ENCODE measurements at places on chromosomes 2 and 18.
A peak's percentile ranks its signal among the peaks of the same experiment; 100 is the strongest.

DNA sequence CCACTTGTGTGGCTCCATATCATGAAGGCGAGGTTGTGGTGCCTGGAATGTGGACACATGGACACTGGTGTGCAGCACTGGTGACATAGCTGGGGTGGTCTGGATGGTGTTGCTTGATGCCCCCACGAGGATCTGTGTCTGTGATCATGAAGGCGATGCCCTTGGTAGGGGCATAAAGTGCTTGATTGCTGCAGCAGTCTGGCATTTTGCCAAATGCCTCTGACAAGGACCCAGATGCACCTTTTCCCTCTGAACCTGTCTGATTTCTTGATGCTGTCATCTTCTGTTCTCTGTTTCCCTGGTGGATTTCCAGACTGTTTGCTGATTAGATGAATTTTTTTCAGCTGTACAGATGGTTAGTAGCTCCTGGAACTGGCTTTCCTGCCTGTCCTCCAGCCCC is 752.0 kb upstream of the HS6ST1 start:
- DNase-seq, result no peak

- no peak for DNase-seq
These were observed 21.9 kb downstream of the TEX44 start for GRCh38 chr2:231614559-231615057.

GRCh38 chr18:71760541-71760940 is 783.6 kb downstream of the CBLN2 start:
- peak; percentile 38 for DNase-seq

- no peak for DNase-seq
These were observed 46.6 kb upstream of the ATP6V1B1 start for GRCh38 chr2:70888923-70889715.

DNA sequence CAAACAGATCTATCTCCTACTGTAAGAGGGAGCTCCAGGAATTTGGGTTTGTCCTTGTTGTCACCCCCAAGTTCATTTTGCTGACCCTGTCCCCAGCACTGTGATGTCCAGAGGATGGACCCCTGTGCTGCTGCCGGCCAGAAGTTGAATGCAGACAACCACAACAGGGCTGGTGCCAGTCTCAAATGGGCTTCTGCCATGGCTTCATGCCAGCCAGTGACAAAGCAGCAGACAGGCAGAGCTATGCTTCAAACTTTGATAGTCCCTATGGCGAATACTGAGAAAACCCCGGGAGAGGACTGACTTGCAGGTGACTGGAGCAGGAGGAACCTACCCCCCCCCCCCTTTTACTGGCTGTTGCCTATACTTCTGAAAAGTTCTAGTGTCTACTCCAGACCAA is 3.2 kb downstream of the SMAD7 start:
- DNase-seq, result peak; percentile 7

GRCh38 chr2:28344756-28345373 is 47.8 kb upstream of the FOSL2 start:
- DNase-seq, result no peak

DNA sequence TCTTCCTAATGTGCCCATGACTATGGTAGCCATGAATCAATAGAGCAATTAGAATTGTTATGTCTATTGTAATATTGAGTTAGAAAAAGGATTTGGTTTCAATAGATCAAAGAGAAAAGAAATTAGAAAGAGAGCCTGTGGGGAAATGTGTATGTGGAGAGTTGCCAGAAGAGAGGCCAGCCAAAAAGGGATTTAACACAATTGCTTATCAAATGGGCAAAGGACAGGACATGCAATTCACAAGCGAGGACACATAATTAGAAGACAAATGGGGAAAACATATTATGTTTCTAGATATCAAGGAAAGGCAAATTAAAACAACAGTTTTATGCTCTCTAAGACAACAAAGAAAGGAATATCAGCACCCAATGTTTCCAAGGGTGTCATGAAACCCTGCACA is 403.2 kb upstream of the KLHL29 start:
- DNase-seq, result no peak

DNA sequence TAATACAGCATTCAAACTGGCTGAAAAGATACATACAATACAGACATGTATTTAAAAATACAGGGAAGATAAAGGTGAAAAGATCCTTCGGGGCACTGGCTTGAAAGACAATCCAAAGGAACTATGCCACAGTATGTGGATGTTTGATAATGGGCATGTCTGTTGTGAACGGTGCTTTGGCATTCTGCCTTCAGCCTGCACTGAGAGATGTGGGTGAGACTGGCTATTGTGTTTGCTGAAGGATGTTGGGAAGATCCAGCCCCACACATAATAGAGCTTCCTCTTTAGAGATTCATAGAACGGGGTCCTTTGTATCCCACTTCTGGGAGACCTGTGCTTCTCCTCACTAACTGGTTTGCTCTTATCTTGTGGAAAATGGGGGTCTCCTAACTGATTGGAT is 65.1 kb upstream of the CXCR4 start:
- DNase-seq, result no peak

DNA sequence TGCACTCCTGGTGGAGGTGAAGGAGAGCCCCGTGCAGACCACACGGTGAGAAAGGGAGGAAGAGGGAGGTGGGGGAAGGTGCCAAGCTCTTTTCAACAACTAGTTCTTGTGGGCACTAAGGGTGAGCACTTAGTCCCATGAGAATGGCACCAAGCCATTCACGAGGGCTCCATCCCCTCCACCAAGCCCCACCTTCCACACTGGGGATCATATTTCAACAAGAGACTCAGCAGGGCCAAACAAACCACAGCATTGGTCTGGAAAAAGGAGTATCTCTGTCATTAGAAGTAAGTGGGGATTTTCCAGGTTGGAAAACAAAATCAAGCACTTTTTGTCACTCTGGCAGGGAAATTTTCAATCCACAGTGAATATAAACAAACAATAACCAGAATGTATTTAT is 38.4 kb downstream of the ZAP70 start:
- DNase-seq, result peak; percentile 65

DNA sequence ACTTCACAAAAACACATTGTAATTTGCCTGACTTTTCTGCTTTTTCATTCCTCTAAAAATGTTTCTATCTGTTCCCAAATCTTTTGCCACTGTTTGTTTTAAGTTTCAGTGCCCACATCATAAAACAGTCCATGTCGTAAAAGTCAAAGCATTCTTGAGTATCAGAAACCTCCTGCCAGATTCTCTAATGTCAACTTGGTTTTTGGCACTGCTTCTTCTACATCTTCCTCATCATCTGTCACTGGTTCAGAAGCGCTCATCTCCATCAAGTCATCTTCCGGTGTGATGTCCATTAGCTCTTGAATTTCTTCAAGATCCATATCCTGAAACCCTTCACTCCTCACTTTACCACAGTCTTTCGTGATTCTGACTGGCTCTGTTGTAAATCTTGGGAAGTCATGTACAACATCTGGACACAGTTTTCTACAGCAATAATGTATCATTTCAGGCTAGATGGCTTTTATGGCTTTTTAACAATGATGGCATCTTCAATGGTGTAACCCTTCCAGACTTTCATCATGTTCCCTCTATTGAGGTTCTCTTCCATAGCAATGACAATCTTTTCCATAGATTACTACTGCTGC is 19.6 kb downstream of the CUL3 start:
- no peak for DNase-seq

GRCh38 chr2:190547886-190548285 is 13.4 kb upstream of the NEMP2 start:
- no peak for DNase-seq

DNA sequence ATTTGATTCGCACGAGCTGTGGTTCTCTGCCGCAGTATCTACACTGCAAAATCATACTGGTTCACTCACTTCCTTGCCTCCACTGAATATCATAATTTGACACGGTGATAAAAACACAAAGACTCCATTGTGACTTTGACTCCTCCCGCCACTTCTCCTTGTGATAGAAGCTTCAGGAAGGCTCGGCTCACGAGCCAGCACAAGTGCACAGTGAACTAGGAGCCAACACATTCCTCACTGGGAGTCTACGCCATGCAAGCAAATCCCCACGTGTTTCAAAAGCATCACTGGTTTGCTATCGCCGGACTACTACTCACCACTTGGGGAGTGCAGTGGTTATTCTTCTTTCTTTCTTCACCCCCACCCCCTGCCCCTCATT is 293.3 kb upstream of the PARD3B start:
- DNase-seq, result no peak

GRCh38 chr2:8877894-8878293 is 40.5 kb upstream of the KIDINS220 start:
- DNase-seq, result no peak

DNA sequence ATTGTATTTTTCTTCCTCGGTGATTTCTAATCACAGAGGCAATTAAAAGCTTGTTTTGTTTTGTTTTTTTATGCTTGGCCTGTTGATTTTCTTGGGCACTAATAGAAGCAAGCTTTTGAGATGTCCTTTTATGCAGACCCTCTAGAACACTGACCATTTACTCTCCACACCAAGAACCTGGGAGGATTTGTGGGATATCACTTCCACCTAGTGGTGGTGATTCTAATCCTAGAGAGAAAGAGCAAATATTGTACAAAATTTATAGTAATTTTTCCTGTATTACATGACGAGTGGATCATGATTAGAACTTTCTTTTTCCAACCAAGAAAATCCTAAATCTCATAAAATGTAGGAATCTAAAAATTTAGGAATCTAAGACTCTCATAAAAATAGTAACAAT is 23.4 kb downstream of the NEMP2 start:
- peak; percentile 19 for DNase-seq

DNA sequence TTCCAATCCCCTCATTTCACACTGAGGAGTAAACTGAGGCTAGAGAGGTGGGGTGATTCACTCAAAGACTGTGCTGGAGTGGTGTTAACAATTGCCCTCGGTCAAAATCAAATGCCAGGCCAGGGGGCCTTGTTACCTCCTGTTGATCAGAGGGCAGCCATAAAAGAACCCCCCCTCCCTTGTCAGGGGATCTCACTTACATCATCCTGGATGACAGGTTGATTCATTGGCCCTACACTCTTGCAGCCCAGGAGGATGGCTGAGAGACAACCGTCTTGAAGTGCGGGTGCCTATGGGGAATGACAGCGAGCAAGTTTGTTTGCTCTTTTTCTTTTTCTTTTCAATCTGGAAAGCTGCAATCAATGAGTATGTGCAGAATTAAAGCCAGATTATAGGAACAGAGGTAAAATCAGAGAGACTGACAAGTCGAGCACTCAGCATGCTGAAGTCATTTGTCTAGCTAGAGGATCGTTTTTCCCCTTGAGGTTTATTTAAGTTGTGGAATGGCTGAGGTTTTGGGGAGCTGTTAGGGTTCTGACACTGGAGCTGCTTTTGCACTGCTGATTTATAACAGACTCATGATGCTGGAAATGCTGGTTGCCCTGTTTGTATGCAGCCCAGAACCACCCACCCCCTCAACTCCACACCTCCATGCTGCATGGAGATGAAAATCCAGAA is 26.4 kb upstream of the NRP2 start:
- no peak for DNase-seq

DNA sequence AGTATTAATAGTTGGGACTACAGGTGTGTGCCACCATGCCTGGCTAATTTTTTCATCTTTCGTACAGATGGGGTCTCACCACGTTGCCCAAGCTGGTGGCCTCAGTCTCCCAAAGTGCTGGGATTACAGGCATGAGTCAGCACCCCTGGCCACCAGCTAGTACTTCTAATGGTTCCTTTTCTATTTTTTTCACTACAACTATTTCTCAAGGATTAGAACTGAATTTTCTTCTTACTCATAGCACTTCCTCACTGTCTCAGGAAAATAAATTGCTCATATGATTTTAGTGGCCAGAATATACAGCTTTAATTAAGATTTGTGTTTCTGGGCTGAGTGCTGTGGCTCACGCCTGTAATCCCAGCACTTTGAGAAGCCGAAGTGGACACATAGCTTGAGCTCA is 43.2 kb upstream of the SOS1 start:
- no peak for DNase-seq

DNA sequence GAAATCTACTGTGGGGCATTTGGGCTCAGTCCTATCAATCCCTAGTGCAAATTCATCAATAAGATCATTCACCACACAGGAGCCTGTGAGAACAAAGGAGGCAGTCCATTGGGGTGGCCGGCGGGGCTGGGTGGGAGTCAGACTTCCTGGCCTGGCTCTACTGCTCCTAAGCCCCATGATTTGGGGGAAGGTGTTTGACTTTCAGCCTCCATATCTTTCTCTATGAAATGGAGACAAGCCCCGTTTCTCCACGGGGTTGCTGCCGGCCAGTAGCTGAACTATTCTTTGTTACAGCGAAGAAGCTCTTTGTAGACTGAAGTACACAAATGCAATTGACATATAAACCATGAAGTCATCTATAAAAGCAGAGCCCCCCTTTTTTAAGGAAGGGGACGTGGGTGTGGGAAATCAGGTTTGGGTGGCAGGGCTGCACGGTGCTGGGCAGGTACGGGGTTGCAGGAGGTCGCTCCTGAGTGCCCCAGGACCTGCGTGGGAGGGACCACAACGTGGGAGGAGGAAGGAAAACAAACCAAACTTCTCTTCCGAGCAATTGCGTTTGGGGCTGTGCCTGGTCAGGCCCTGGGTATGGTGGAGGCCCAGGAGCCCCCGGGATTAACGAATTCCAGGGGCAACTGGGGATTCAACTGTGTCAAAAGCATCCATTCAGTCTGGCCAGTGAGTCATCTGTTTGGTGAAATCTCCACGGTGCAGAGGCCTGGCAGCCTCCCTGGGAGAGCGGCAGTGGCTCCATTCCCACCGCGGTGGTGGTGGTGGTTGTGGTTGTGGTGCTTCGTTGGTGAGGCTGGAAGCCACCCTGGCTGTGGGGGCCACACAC is 18.2 kb downstream of the FBLN7 start:
- no peak for DNase-seq

- DNase-seq, result no peak
These were observed 143.5 kb upstream of the HDAC4 start for GRCh38 chr2:239544143-239544917.

DNA sequence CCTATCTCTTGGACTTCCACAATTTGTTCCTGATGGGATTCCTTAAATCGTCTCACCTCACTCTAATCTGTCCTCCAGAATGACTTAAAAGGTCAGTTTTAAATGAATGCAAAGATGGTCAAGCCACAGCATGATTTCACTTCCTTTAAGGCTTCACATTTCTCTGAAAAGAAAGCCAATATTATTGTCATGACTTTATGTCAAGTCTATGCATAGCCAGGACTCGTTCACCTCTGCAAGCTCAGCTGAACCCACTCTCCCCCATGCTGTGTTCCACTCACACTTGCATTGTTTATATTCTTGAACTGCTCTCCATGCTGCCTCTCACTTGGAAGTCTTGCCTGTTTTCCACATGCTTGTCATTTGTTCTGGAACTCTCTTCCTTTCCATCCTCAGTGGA is 298.4 kb upstream of the MMADHC start:
- no peak for DNase-seq

GRCh38 chr18:57443247-57443646 is 8.1 kb downstream of the ONECUT2 start:
- no peak for DNase-seq

- no peak for DNase-seq
These were observed 172.8 kb downstream of the ACOXL start for GRCh38 chr2:110905217-110905616.

- DNase-seq, result no peak
These were observed 127.9 kb upstream of the SH3BP4 start for GRCh38 chr2:234823877-234824376.

GRCh38 chr2:16050908-16051489 is 110.6 kb downstream of the MYCN start:
- no peak for DNase-seq

GRCh38 chr18:986051-986450 is 81.4 kb downstream of the ADCYAP1 start:
- no peak for DNase-seq

GRCh38 chr2:209911486-209911885 is 91.0 kb upstream of the RPE start:
- DNase-seq, result no peak
